T follicular helper cell (primary cell): ENCODE measurements at places on chromosomes 12 and 14.

- DNase-seq, result no peak
Observed at GRCh38 chr12:76878099-76878898, 520 bp downstream of the CSRP2 start.

- DNase-seq, result no peak
Observed at GRCh38 chr12:17016116-17016864, 410.3 kb upstream of the LMO3 start.

DNA sequence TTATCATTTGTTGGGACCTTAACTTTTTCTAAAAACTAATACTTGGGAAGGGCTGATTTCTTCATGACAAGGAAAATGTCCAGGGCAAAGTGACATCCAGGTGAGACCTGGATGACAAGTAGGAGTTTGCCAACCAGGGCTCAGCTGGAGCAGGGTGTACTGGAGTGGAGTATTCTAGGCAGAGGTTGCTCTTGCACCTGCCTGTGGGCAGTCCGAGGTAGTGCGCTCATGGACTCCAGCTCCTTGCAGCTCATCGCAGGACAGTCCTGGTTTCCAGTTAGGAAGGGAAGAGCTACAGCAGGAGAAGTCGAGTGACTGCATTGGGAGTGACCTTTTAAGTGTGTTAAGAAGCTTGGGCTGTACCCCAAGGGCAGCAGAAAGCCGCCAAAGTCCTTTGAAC, 175.9 kb downstream of the PELI2 start:
- DNase-seq, result no peak

GRCh38 chr12:23813206-23813605, 136.3 kb downstream of the SOX5 start:
- DNase-seq, result no peak

DNA sequence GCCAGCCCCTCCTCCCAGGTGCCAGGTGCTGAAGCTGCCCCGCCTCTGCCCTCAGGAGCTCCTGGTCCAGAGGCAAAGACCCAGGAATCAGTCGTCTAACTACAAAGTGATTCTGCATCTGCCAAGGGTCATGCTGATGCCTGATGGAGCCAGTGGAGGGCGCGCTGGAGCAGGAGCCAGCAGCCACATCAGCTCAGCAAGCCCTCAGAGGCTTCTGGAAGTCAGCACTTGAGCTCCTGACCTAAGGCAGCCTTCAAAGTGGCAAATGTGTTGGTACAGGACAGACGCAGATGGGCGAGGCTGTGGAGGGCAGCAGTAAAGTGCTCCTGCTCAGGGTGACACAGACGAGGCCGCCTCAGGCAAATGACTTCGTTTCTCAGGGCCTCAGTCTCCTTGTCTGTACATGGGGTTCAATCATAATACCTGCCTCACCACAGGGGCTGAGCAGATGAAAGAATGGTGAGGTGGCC, 10.9 kb downstream of the C12orf43 start:
- DNase-seq, result peak; percentile 9

DNA sequence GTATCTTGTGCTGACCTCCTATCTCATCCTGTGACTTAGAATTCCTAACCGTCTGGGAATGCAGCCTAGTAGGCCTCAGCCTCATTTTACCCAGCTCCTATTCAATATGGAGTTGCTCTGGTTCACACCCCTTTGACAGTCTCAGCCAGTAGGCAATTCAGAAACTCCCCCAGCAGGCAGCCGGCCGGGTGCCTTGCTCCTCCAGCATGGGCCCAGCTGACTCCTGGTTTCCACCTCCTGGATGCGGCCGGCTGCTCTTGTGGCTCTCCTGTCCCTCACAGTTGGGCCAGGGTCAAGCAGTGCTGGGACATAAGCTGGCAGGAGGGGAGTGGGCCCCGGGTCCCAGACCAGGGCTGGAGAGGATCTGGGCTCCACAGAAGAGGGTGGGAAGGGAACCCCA, 58.2 kb downstream of the LRRC74A start:
- DNase-seq, result no peak

DNA sequence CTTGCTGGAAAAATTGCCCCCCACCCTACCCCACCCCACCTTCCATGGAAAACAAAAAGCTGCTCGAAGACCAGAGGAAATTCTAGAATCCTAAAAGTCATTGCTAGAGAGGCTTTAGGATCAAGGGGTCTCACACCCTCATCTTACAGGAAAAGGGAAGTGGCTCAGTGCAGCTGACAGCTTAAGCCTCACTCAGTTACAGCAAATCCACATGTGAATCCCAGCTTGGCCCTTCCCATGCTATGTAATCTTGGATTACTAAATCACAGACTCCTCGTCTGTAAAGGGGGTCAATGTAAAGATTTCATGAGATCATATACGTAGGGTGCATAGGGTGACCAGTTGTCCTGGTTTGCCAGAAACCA, 25.9 kb downstream of the CMKLR1 start:
- no peak for DNase-seq

DNA sequence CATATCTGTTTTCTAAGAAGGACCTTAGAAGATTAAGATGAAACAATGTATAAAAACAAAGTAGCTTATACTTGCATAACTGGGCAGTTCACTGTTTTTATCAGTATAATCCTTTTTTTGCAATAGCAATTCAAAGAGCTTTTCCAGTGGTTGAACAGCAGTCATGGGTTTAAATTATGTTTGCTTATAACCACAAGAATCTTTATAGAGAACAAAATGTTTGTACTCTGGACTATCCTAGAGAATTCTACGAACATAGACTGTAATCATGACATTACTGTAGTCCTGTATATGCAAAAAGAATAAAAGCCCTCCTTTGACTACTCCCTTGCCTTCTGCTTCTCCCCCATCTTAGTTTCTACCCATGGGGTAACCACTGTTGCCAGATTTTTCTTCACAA, 5.7 kb downstream of the FAM177A1 start:
- DNase-seq, result no peak

- DNase-seq, result no peak
Observed at GRCh38 chr12:34296143-34297041, 274.1 kb downstream of the ALG10 start.

DNA sequence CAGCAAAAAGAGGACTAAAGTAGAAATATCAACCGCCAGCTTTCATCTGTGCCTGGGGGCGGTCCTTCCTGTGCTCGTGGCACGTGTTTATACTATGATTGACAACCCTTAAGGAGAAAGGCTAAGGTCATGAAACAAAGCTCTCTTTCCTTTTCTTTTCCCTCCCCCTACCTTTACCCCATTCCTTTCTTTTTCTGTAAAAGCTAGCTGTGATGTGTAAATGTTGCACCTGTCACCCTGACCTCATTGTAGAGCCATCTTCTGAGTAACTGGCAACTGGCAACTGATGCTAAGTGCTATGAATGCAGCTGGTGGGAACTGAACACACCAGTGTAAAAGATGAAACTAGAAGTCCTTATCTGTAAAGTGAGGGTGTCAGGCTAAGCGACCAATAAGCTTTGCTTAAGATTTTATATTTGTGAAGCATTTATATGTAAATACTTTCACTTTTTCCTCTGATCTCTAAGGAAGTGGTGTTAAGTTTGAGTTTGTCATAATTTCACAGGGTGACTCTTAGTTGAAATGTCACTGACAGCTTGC, 102.8 kb upstream of the BCAT1 start:
- peak; percentile 40 for DNase-seq
